ENCODE measurements at places on chromosomes 11 and 22.

GRCh38 chr11:107608809-107609208 lies 17.9 kb downstream of the ELMOD1 start:
- no peak for DNase-seq

GRCh38 chr11:3982431-3982830 lies 112.2 kb upstream of the RRM1 start:
- DNase-seq = no peak

- DNase-seq = no peak
Measured at GRCh38 chr11:103906291-103906867, 130.1 kb upstream of the DDI1 start.

DNA sequence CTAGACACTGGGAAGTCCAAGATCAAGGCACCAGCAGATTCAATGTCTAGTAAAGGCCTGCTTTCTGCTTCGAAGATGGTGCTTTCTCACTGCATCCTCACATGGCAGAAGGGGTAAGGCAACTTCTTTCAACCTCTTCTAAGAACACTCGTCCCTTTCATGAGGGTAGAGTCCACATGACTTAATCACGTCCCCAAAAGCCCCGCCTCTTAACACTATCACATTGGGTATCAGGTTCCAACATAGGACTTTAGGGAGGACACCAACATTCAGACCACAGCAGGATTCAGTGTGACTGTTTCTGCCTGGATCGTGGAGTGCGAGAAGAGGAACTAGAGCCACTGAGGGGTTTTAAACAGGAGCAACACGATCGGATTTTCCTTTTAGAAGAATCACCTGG lies 3.7 kb upstream of the TIRAP start:
- DNase-seq = no peak

- no peak for DNase-seq
Measured at GRCh38 chr11:97460091-97460490, 1070.3 kb downstream of the JRKL start.

- DNase-seq = no peak
Measured at GRCh38 chr11:2942872-2943710, 13.9 kb upstream of the PHLDA2 start.

DNA sequence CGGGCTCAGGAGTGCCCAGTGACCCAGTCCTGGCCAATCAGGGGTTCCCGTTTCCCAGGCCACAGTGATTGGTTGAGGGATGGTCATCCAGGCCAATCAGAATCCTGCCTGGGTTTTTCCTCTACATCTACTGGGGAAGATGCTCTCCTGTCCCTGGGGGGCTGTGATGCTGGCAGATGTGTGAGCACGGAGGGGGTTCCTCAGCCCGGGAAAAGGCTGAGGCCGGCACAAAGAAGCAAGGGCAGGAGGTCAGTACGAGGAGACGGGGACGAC lies 171.2 kb downstream of the CTTN start:
- DNase-seq = no peak

DNA sequence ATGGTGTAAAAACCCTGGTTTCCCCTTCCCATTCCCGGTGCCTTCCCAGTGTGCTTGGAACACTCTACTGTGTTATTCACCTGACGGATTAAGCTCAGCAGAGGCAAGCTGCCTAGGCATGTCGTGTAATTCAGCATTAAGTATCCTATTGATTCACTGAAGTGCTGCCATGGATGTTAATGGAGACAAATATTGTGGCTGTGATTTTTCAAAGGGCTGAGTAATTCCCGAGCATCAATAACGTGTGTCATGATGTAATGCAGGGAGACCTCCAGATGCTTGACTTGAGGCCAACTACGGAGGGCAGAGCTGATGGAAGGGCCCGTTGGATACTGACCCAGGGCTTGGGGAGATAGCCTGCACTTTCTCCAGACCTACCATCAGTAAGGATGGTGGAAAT lies 269.0 kb downstream of the ST3GAL4 start:
- DNase-seq = no peak

- DNase-seq = no peak
Measured at GRCh38 chr11:131423688-131424087, 53.3 kb downstream of the NTM start.

DNA sequence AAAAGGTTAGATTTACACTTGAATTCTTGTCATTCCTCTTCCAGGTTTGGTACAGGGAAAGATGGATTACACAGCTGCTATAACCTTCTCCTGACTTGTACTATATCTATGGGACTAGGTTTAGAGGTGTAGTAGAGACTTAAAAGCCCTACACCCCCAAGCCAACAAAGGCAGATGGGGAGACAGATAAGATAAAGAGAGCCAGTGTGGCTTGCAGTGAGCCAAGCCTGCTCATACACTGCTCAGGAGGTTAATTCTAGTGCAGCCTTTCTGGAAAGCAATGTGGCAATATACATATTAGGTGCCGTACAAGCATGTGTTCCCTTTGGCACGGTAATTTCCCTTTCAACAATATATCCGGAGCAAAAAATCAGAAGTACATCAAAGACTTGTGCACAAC lies 10.8 kb downstream of the SIK3 start:
- no peak for DNase-seq

- no peak for DNase-seq
Measured at GRCh38 chr11:131877246-131877942, 507.0 kb downstream of the NTM start.

GRCh38 chr11:131810541-131810940 lies 440.1 kb downstream of the NTM start:
- no peak for DNase-seq

DNA sequence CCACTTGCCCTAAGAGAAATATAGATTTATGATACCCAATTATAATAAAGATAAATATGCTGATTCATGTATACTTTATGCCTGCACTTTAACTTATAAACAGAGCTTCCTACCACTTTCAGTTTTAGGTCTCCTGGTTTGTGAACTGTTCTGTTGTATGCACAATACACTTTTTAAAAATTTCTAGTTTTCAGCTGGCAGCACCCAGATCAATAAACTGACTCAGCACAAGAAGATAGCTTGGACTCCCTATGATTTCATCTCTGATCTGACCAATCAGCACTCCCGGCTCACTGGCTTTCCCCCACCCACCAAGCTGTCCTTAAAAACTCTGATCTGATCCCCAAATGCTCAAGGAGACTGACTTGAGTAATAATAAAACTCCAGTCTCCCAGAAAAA lies 33.5 kb upstream of the FAM181B start:
- DNase-seq = no peak

GRCh38 chr11:8426076-8426475 lies 162.4 kb upstream of the LMO1 start:
- no peak for DNase-seq

DNA sequence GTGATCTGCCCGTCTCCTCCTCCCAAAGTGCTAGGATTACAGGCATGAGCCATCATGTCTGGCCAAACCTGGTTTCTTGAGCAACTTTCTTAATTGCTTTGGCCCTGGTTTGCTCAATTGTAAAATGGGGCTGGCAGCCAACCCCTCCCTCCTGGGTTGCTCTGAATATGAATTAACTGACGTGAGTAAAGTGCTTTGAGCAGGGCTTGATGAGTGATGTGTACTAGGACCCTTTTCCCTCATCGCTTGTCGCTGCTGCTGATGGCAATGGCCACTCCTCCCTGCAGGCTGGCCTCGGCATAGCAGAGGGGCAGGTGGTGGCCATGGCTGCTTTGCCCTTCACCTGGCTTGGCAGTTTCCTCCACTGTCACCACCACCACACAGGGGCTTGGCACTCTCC lies 41.5 kb downstream of the RNF141 start:
- no peak for DNase-seq

DNA sequence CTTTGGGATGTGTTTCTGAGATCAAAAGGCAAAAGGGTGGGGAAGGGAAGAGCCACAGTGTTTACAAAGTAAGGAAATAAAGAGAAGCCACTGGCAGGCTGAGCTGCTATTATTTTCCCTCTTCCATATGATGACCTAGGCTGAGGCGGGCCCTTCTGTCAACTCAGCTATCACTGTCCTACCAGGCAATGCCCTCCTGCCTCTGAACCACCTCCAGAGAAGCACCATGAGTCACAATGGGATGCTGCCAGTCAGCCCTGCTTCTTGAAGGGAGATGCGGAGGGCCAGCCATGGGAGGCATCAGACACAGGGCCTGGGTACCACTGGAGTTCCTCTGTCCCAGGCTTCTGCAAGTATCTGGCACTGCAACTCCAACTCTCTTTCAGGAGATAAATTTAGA lies 107.9 kb upstream of the BID start:
- DNase-seq = no peak

- no peak for DNase-seq
Measured at GRCh38 chr11:70545610-70545912, 147.2 kb downstream of the CTTN start.

DNA sequence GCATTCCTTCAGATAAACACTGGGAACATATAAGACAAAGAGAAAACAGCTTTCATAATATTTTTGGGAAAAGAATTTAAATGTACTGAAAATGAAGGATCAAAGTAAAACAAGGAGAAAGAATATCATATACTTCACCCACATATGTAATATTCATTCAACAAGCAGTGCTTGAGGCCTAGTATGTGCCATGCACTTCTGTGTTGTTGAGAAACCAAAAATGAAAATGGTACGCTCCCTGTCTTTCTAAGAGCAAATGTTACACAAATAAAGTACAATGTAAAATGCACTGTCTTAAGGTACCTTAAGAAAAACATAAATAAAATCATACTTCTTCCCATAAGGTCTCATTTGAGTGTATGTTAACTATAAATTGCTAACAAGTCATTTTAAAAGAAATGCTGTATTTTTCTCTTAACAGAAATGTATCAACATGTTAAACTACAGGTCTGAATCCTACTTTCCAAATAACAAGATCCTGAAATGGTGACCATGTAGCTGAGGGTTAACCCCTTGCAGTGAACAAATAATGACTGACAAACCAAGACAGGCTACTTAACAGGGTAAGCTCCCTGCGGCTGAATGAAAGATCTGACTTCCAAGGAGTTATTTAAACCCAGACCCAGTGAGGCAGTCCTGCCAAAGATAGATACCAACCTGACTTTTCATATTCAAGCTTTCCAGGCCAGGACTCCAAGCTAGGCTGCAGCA lies 377.6 kb downstream of the DCDC1 start:
- DNase-seq = no peak

GRCh38 chr11:63508009-63508408 lies 2.1 kb downstream of the LGALS12 start:
- no peak for DNase-seq

DNA sequence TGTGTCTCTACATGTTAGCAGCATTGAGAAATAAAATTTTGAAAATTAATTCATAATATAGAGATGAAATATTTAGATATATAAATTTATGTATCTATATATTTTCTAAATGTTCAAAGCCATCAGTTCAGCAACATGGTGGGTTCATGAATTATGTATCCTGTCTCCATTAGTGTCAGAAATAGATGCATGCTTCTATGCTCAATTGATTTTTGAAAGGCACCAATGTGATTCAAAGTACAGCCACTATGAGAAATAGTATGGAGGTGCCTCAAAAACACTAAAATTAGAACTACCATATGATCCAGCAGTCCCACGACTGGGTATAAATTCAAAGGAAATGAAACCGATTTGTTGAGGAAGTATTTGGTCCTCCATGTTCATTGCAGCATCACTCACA lies 128.6 kb upstream of the SYN3 start:
- DNase-seq = no peak

- DNase-seq = no peak
Measured at GRCh38 chr22:23888615-23889401, 5.4 kb upstream of the MIF start.

DNA sequence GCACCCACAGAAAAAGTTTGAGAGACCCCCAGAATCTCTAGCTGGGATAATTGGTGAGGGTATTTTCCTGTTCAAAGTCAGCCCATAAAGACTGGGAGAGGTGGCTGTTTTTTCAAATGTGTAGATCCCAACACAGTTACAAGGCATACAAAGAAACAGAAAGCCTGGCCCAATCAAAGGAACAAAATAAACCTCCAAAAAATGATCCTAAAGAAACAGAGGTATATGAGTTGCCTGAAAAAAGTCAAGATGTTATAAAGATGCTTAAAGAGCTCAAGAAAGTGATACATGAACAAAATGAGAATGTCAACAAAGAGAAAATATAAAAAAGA lies 40.2 kb upstream of the MMP12 start:
- no peak for DNase-seq

DNA sequence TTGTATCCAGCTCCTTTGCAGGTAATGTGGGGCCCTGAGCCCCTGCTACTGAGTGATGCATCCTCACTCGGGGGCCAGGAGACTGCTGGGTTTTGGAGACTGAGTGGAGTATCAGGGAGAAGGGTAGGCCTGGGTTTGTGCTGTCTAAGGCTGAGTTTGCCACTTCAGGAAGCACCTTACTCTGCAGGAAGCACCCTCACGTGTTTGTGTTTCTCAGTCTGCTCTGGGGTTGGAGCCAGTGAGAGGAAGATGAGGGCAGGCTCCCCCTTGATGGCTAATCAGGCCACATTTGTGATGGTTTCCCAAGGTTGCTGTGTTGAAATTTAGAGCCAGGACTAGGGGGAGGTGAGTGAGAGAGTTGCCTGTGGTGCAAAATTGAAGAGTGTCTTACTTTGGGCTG lies 13.7 kb upstream of the THY1 start:
- DNase-seq = no peak

DNA sequence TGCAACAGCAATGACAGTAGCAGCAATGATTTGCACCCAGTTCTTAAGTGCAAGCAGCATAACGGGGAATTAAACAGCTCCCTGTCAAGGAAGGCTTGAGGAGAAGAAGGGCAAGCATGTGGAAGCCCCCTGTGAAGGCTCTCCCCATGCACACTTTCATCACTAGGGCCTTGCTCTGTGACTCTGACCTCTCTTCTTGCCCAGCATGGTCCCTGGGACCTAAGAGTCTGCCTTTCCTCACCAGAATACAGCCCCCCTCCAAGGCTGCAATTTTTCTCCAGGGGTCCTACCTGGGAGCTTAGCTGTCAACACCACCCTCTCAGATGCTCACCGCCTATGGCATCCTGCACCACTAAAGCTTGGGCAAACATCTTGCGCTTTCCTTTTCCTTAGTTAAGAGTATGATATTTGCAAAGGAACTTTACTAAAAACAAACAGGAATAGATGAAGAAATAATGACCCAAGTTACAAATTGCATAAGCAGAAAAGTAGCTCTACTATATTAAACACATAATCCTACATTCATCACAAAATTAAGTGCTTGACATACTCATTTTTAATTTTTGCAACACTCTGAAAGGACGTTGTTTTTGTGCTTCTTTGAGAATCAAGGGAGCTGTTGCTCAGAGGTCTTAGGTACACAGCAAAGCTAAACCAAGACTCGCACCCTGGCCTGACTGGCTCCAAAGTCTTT lies 187.6 kb downstream of the ADAMTS15 start:
- no peak for DNase-seq

DNA sequence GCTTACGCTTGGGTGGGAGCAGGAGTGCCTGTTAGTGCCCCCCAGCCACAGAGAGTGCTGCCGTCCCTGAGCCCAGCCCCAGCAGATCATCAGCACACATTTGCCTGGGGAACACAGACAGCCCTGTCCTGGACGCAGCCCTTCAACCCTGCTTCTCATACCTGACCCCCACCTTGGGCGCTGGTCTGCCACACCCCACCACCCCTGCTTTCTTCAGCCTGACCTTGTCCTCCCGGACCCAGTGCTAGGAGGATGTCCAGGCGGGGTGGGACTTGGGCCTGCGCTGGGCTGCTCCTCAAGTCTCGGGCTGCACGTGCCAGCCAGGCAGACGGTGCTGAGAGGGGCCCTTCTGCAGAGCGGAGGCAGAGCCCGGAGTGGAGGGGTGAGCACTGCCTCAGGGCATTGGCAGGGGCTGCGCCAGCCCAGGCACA lies 119.2 kb downstream of the KCNQ1OT1 start:
- no peak for DNase-seq
